H7 (cell line): ENCODE measurements at places on chromosomes 2 and 18.

GRCh38 chr2:233311241-233311926 is 3.8 kb downstream of the SAG start:
- DNase-seq: no peak

DNA sequence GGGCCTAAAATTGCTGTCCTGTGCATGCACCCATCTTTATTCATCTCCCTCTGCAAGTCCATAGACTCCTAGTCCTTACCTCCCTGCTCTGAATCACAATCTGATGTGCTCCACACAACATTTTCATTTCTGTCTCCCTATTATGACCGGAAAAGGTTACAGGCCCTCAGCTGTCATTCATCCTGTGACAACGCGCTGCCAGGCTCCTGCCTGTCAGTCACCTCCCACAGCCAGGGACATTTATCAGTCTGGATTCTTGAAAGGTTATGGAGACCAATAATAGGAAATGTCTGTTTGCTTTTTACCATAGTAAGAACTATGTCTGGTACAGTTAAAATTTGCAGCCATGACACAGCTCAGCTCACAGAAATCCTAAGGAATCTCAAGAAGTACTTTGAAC is 197.1 kb downstream of the RDH14 start:
- no peak for DNase-seq

DNA sequence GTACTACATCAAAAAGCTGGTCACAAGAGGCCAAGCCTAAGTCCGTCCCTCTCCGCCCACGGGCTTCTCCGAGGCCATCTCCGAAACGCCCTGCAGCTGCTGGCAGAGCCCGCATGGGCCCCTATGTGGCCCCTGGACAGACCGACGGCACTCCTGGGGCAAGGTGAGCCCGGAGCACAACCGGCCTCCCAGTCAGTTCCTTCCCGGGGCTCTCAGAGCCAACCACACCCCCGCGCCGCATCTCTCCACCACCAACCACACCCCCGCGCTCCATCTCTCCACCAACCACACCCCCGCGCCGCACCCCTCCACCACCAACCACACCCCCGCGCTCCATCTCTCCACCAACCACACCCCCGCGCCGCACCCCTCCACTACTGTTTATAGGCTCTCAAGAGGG is 93.5 kb downstream of the ZNF516 start:
- peak; percentile 74 for DNase-seq

DNA sequence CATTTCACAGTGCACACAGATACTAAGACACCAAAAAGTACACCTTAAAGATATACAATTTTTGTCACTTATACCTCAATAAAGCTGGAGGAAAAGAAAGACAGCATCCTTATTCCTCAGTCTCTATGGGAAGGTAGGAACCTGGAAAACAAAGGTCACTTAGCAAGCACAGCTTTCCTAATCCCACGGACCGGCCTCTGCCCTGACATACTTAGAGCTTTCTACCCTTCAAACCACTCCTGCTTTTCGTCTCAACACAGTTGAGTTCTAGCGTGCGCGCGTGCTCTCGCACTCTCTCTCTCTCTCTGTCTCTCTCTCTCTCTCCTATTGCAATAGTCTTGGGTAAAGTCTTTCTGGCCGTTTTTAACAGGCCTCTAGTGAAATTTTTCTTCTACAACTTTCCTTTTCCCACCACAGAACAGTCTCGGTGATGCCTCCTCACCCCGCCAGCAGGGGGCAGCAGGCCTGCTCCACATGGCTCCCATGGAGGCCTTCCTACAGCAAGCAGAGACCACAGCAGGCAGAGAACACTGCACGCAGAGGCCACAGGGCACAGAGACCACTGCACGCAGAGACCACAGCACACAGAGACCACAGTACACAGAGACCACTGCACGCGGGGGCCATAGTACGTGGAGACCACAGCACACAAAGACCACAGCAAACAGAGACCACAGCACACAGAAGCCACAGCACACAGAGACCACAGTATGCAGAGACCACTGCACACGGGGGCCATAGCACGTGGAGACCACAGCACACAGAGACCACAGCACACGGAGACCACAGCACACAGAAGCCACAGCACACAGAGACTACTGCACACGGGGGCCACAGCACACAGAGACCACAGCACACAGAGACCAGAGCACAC is 106.9 kb downstream of the FBXO15 start:
- DNase-seq: peak; percentile 68

- no peak for DNase-seq
Observed at GRCh38 chr2:164287056-164287455, 334.2 kb downstream of the GRB14 start.

GRCh38 chr2:239768907-239769553 is 256.1 kb downstream of the NDUFA10 start:
- DNase-seq: no peak

DNA sequence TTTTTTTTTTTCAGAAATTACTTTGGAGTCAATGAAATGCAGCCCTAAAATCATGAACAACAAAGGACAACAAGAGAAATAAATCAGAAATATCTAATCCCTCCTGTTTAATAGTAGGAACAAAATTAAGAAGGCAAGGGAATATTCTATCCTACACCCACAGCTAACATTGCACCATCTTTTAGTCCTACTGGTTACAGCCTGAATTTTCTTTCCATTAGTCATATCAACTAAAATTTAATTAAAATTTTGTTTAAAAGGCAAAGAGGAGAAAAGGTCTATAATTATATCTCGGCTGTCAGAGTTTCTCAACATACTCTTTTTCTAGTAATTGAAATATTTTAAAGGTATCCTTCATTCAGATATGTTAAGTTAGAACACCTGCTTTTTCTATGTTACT is 61.9 kb downstream of the DTNA start:
- DNase-seq: no peak

GRCh38 chr2:158998551-158999248 is 30.3 kb downstream of the TANC1 start:
- no peak for DNase-seq

GRCh38 chr2:190342611-190343010 is 778 bp upstream of the INPP1 start:
- no peak for DNase-seq

GRCh38 chr2:235382601-235383000 is 111.2 kb upstream of the AGAP1 start:
- no peak for DNase-seq

DNA sequence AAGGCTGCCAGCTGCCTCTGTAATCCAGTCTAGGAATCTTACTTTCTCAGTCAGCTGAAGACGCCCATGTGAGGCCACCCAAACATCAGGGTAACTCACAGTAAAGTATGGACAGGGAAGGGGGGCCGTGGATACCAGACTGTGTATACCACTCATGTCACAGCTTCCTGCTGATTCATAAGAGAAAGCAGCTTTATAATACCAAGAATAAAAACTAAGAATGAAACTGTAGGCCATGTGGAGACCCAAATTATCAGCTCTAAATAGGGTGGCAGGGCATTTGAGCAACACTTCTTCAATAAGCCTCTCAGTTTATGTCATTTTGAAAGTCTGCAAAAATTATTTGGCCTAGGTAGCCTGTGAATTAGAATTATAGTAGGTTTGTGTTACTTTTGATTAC is 115.0 kb upstream of the CDCA7 start:
- no peak for DNase-seq

- DNase-seq: no peak
Observed at GRCh38 chr2:134327367-134327766, 73.5 kb downstream of the MGAT5 start.

DNA sequence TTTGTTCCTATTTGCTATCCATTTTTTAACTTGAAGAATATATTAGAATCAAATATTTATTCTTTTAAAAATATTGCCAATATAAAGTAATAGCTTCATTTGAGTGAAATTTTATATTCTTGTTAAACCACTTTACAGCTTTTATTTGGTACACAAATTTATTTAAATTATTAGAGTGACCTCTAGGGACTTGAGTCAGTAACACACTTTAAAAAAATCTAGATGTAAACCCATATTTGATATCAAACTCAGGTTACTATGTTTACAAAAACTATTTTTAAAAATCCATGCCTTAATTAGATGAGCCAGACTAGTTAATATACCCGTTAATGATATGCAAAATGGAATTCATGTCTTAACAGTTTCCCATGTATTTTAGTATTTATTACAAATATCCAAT is 134.6 kb downstream of the MAP4K4 start:
- DNase-seq: no peak

DNA sequence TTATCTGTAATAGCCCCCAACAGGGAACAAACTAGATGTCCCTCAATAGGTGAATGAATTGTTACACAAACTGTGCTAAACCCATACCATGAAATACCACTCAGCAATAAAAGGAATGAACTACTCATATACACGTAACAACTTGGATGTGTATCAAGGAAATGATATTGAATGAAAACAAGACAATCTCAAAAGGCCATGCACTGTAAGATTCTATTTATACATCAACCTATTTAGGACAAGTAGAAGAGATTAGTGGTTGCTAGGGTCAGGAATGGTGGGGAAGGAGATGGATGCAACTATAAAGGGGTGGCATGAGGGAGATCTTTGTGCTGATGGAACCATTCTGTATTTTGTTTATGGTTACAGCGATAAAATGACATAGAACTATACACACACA is 47.1 kb downstream of the KANSL3 start:
- DNase-seq: no peak

- DNase-seq: no peak
Observed at GRCh38 chr2:201942531-201942930, 91.1 kb upstream of the FZD7 start.

DNA sequence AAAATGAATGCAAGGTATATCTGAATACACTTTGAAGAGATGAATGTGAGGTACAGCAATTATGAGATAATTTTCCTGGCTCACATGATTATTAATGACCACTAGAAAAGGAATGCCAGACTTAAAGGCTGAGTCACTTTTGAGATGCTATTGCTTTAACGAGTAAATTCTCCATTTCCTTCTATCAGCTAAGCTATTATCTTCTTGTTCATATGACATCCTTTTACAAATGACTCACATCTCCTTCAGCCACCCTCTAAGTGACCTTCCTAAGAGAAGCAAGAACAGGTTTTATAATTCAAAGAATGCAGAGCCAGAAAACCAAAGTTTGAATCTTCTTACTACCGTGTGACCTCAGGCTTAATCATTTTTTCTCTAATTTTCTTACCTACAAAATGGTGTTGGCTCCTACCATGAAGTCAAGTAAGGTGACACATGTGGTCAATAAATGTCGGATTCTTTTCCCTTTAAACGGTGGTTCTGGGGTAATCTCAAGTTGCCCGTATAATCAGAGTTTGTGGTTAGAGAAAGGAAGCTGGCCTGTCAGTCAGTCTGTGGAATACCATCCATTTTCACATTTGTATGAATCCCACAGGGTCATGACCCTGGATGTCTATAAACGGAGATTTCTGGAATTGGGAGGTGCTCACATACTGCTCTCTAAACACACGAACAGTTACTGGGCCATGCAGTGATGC is 184.0 kb upstream of the PID1 start:
- DNase-seq: no peak

GRCh38 chr2:37854676-37855282 is 70.3 kb upstream of the RMDN2 start:
- DNase-seq: no peak

- DNase-seq: no peak
Observed at GRCh38 chr2:217360781-217361482, 501.1 kb upstream of the TNP1 start.

DNA sequence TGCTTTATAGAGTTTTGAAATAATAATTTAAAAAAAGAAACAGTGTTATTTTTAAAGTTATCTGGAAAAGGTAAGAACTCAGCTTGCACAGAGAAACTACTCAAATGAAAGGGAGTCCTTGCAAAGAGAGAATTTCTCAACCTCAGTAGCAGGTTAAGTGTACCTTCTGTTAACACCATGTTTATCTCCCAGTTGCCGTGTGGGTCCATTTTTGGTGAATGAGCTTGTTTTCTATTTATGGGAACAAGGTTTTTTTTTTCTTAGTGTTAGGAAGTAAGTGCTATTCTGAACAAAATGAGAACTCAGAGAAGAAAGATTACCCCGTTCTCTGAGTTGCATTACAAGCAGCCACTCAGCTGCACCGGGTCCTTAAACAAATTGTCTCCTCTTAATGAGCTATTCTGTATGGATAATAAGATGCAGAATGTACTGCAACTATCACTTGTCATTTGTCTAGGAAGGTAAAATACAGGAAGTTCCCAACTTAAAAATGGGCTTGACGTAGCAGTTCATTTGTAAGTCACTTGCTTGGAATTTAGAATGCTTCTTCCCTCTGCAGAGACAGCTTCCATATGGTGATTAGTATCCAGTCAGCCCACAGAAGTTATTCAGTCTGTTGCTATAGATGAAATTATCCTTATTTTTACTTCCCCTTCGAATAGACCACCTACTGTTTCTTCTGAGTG is 74.9 kb downstream of the LTBP1 start:
- no peak for DNase-seq

DNA sequence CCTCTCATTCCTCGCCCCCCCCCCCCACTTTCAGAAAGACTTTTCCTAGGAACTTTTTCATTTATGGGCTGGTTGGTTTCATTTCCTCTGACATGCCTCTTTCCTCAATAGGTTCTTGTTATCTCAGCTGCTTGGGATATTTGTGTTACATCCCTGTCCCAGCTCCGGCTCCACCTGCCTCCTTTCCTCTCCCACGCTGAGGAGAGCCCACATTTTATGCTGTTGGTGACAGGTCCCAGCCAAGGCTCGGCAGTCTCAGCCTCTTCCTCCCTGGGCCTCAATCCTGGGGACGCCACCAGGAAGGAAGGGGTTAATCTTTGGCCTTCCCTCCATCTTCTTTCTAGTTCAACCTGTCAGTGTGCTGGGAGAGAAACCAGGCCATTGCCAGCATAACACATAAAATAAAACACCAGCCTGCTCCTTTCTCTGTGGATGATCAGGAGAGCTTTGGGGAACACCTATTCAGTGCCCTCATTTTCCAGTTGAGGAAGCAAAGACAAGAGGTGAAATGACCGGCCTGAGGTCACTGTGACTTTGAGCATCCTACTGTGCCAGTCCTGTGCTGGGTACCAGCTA is 216.9 kb upstream of the TNP1 start:
- no peak for DNase-seq

DNA sequence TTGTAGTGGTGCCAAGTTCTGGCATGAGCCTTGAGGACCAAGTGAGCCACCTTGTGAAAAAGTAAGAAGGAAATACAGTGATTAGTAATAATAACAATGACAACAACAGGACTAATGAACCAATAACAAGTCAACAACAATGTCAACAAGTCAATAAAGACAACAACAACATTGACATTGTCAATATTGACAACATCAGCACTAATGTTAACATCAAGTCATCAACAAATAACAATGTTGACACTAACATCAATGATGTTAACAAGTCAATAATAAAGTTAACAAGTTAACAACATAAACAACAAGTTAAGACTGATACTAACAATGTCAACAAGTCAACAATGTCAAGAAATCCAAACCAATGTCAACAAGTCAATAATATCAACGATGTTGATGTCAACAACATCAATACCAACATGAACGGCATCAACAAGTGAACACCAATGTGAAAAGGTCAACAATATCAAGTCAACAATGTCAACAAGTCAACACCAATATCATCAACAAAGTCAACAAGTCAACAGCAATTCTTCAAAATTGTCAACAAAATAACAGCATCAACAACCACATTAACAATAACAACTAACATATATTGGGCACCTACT is 24.0 kb downstream of the LCT start:
- DNase-seq: no peak

GRCh38 chr2:236986524-236987330 is 99.0 kb upstream of the COPS8 start:
- DNase-seq: no peak
